Epithelial cell of esophagus (primary cell): ENCODE measurements at places on chromosomes 4 and X.

- peak; percentile 8 for DNase-seq
Observed at GRCh38 chr4:52799813-52800212, 48.6 kb upstream of the ERVMER34-1 start.

GRCh38 chr4:74958881-74959280 is 26.0 kb downstream of the PARM1 start:
- no peak for DNase-seq

GRCh38 chrX:17552044-17552650 is 177.1 kb downstream of the NHS start:
- peak; percentile 64 for DNase-seq

DNA sequence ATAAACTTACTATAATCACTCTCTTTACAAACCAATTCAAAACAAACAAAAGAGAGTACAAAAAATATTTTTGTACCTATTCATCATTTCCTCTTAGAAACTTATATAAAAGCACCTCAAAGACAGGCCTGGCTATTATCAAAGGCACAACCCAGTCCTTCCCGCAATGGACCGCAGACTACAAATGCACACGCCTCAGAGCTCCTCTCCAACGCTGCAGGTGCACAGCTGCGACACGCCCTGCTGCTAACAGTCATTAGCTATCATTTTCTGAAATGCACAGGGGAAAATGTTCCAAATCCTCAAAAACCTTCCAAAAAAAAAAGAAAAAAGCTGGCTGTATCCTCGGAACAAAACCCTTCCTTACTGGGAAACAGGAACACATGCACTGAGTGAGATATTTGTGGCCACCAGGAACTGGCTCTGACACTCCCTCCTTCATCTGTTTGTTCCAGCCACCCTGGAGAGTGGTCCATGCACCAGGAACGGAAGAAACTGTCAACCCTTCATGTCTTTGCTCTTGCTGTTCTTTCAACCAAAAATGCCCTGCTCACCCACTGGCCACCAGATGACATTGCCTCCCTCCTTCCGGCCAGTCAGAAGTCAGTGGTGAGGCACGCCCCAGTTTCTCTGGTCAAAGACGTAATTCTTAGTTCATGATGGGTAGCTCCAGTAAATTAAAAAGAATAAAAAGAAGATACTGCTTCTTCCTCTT is 16.7 kb downstream of the IRF2 start:
- no peak for DNase-seq

DNA sequence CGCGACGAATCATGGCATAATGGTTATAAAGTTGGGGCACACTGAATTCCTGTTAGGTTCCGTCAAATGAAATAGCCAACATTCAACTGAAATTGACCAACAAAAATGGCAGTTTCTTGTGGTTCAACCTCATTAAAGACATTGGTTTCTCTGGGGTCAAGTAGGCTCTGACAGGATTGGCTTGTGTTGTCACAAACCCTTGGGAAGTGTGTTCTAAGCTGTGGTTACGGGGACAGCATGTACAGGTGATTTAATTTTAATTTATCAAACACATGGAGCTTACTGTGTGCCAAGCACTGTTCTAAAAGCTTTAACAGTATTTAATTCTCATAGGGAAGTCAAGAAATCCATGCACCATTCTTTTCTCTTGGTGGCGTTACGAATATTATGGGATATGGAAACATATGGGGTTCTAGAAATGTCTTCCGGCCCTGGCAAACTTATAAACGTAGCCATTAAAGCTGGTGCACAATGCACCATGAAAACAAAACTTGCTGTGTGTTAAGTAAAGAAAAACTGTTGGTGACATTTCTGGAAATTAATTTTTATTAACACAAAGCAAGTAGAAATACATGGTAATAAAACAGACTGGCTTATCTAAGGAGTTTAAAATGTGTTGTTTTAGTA is 891 bp downstream of the XK start:
- DNase-seq = no peak

GRCh38 chr4:119795986-119796578 is 167.5 kb upstream of the PDE5A start:
- DNase-seq = no peak

- peak; percentile 9 for DNase-seq
Observed at GRCh38 chr4:79964400-79965211, 108.4 kb downstream of the ANTXR2 start.

GRCh38 chr4:128727658-128728057 is 81.8 kb upstream of the JADE1 start:
- DNase-seq = no peak

DNA sequence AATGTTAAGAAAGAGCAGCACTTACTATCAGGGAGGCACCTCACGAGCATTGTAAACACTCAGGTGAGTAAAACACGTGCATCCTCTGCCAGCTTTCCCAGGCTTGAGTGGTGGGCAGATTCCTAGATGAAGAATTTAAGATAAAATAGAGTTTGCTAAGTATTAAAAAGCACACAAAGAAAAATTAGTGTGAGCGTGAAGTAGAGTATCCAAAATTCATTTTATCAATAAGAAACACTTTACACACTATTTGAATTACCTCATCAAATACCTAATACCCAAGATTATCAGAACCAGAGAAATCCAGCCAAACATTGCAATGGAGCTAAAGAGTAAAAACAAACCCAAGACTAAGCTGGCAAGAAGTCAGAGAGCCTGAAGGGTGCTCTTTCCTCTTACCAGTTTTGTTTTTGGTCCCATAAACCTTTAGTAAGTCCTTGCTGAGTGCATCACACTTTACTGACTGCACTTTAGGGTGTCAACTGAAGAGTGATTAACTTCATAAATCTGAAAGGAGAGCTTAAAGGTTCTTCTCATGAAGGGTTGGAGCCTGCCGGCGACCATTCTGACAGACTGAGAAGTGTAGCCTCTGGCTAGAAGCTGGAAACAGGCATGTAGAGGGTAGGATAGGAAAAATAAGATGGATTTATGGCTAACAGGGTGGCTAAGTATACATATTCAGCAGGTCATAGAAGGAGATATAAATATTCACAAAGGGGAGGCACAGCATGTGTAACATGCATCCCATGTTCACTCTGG is 151.1 kb downstream of the SLC7A11 start:
- no peak for DNase-seq

DNA sequence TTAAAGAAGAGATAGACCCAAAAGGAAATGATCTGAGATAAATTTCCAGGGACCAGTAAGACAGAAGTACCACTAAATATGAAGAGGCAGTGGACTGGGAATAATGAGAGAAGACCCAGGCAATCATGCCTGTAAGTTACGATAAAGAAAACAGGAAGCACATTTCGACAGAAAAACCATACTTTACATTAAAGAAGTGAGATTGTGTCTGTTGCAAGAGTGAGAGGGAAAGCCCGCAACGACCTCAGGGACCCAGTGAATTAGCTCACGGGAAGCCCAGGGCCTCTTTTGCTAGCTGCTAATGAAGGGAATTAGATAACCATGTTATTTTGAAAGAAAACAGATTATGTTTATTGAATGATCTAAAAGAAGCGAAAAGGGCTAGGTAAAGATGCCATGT is 28.9 kb upstream of the ACSL1 start:
- DNase-seq = no peak

- DNase-seq = peak; percentile 23
Observed at GRCh38 chr4:146998157-146998556, 52.5 kb upstream of the TTC29 start.

GRCh38 chr4:54800831-54801530 is 143.2 kb downstream of the KIT start:
- no peak for DNase-seq

DNA sequence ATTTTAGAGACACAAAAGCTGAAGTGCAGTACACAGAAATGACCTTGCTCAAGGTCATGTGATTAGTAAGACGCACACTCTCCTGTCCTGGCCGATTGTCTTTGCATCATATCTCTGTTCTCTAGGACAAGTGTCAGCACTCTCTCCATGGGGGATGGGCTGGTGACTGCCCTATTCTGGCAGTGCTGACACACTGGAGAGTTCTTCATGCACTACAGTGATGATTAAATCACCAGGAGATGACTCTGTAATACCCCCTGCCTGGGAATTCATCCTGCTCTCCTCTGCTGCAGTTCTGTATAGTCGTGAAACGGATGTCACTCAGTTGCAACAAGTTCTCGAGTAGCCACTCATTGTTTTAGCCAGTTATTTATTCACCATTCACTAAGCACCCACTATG is 5.3 kb upstream of the SHISA3 start:
- DNase-seq = no peak

GRCh38 chr4:27638163-27638915 is 777.7 kb downstream of the STIM2 start:
- peak; percentile 53 for DNase-seq

GRCh38 chr4:119498527-119498926 is 130.1 kb downstream of the PDE5A start:
- DNase-seq = no peak

GRCh38 chrX:14528629-14529289 is 577 bp upstream of the GLRA2 start:
- peak; percentile 58 for DNase-seq

DNA sequence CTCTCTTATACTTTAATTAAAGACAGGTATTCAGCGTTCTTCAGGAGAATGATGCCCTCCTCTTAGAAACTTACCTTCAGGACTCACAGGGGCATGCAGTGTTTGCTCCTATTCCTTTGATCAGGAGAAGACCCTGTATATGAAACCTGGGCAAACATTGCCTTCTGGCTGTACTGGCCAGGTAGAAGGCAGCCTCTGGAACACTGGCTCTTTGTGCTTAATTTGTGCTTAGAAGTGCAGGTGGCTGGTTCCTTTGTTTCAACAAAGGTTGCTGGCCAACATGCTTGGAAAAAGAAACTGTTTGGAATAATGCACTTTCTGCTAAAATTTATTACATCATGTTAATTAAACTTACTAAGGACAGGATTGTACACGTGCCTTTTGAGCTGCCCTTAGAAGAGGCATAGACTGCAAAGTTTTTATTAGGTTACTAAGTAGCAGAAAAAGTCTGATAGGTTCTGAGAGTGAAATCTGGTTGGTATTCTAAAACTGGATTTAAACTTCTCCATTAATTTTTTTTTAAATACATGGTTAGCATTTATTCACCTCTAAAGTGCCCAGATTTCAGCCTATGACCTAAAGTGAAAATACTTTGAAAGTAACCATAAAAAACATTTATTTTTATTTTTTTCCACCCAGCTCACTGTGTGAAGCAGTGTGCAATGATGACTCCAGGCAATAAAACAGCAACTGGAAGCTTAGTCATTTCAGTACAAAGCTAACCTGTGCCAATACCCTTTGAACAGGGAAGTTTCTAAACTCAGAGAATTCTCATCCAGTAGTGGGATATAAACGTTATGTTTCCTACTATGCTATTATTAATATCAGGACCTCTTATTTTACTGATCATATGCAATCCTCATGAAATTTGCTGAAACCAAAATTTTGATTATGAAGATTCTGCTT is 11.3 kb downstream of the RASSF6 start:
- peak; percentile 69 for DNase-seq

DNA sequence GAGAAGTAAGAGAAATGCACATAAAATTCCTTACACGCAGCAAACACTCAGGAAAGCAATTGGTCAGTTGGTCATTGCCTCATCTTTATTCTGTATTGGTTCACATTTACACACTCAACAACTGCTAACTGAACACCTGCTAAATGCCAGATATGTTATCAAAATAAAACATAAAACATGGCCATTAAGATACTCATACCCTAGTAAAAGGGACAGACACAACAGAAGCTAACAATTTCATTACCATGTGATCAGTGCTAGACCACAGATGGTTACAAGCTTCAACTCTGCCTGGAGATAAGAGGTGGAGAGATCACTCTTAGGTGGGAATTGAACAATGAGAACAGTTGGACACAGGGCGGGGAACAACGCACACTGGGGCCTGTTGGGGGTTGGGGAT is 26.2 kb downstream of the TEC start:
- DNase-seq = no peak

DNA sequence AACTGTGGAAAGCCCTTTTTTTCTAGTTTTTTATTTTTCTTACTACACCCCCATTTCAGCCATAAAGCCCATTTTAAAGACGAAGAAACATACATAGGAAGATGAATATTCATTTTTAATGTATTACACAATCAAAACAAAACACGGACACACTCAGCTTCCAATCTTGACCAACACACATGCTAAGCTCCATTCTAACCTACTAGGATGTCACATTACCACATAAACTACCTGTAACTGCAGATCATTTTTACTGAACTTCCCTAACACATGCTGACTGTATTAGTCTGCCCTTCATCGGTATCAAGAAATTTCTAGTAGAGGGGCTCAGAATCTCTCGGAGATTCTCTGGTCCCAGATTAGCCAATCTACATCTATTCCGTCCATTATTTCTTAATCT is 1.8 kb downstream of the CCNI start:
- peak; percentile 40 for DNase-seq

- no peak for DNase-seq
Observed at GRCh38 chrX:45768666-45769236, 568.1 kb upstream of the DIPK2B start.

- no peak for DNase-seq
Observed at GRCh38 chr4:154612472-154613414, at the start of gene FGG. FGG (minus strand) TSS chr4:154612656; CDS start chr4:154612609, 47 bp downstream.
